Forelimb muscle (tissue), 1 donor: ENCODE measurements at places on chromosomes 11 and 22. TPM values are rescaled to one million over a fixed set of nuclear protein-coding genes. Genes with fewer than 3 reads are reported as not detected.

DNA sequence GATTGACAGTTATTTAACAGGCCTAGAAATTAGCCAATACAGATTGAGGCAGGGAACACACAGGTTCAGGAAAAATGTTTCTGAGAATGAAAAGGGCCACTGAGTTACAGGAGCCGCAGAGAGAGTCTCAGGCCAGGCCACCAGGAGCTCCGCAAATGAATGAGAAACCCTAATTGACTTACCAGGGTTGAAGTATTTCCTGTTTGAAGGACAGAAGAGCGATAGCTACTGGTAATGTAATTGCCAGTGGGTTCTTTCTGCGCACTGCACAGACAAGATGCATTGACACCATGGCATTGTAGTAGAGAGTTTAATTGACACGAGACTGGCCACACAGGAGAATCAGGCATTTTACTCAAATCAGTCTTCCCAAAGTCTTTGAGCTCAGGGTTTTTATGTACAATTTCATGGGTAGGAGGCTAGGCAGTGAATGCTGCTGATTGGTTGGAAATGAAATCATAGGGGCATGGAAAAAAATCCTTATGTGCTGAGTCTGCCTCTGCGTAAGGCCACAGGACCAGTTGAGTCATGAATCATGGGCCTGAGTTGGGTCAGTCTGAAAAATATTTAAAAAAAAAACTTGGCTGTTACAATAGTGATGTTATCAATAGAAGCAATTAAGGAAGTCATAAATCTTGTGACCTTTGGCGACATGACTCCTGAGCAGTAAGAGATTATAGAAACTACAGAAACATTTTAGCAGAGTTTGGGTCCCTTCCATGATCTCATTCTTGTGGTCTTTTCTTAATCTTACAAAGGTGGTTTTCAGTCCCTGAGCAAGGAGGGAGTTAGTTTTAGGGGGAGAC lies 203.8 kb downstream of the CASP12 start:
- no peak for DNase-seq

Gene SMC1B
- 0.11 TPM for polyA plus RNA-seq

DNA sequence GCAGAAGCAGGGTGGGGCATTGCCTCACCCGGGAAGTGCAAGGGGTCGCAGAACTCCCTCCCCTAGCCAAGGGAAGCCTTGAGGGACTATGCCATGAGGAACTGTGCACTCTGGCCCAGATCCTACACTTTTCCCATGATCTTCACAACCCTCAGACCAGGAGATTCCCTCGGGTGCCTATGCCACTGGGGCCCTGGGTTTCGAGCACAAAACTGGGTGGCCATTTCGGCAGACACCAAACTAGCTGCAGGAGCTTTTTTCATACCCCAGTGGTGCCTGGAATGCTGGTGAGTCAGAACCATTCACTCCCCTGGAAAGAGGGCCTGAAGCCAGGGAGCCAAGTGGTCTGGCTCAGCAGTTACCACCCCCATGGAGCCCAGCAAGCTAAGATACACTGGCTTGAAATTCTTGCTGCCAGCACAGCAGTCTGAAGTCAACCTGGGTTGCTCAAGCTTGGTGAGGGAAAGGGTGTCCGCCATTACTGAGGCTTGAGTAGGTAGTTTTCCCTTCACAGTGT lies 573.7 kb upstream of the ANO3 start:
- no peak for DNase-seq

Gene MGAT3
- 3.5 TPM for polyA plus RNA-seq

DNA sequence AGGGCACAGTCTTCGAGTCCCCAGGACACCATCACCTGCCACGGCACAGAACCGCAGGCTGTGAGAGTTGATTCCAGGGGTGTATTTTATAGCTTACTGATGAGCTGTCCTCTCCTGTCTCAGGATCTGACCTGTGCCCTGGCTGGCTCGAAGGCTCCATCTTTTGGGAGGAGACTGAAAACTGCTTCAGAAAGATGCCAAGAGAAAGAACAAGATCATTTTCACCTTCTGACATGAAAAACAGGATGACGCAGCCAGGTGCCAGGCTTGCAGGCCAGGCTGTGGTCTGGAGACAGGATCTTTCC lies 2.2 kb downstream of the MRGPRD start:
- no peak for DNase-seq

Gene PGR
- polyA plus RNA-seq, result not detected

DNA sequence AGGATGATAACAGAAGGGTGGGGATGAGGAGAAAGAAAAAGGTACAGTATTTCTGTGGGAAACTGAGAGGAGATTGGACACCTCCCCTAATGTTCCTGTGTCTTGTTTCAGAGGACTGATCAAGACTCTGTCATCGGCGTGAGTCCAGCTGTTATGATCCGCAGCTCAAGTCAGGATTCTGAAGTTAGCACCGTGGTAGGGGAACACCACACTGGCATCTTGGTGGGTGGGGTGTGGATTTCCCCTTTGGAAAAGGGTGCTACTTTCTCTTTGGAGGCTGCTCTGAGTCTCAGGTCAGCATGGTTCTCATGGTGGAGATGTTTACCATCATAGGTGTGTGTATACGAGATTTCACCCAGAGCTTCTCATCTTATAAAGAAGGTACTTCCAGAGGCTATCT lies 25.5 kb downstream of the MADD start:
- DNase-seq, result no peak

Gene SYT12
- 0.10 TPM for polyA plus RNA-seq

GRCh38 chr11:92556431-92556830 lies 331.8 kb downstream of the FAT3 start:
- peak; percentile 6 for DNase-seq

Gene ELMOD1
- polyA plus RNA-seq, result 3.5 TPM

Gene FBXO3
- 22.9 TPM for polyA plus RNA-seq

GRCh38 chr11:100536979-100537378 lies 150.1 kb upstream of the ARHGAP42 start:
- no peak for DNase-seq

DNA sequence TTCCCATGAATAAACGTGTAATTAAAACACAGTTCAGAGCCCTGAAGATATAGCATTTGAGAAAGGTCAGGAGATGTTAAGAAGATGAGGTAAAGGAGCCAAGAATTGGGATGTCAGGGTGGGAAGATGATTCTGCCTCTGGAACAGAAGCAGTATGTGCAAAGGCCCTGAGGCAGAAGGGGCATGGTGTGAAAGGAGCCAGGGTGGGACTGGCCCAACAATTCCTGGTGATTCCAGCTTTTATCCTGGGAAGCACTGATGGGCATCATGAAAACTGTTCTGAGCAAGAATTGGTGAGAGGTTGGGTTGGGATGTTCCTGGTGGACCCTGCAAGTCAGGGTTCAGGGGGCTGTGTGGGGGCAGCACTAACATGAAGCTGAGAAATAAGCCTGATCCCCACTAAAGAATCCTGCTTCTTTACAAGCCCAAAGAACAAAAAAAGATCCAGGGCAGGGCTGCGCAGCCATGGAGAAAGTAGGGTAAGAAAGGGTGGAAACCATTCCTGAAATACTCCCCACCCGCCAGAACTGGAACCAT lies 2.5 kb upstream of the FXYD6 start:
- DNase-seq, result no peak

DNA sequence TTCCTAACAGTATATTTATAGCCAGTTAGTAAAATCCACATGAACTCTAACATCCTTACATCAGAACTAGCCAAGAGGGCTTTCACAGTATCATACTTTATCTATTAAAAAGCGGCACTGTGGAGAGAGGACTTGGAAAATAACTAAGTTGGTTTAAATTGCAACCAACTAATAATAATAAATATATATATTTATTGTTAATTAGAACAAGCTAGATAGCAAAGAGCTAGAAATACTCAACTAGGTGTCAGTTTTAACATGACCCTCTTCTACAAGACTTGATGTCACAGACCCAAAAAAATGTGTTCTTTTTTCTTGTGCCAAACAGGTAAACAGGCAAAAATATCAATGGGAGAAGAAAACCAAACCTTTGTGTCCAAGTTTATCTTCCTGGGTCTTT lies at the start of gene OR2D3:
Gene OR2D3, plus strand, starts transcription at position 301 of the 400 bp plus-strand sequence. Its CDS starts 0 bp downstream, at position 301.
- DNase-seq, result no peak

Gene TRPM5
- 0.04 TPM for polyA plus RNA-seq

- no peak for DNase-seq
Measured at GRCh38 chr11:70252844-70253243, 17.6 kb upstream of the PPFIA1 start.

- no peak for DNase-seq
Measured at GRCh38 chr11:120303004-120303637, 22.0 kb upstream of the TLCD5 start.

DNA sequence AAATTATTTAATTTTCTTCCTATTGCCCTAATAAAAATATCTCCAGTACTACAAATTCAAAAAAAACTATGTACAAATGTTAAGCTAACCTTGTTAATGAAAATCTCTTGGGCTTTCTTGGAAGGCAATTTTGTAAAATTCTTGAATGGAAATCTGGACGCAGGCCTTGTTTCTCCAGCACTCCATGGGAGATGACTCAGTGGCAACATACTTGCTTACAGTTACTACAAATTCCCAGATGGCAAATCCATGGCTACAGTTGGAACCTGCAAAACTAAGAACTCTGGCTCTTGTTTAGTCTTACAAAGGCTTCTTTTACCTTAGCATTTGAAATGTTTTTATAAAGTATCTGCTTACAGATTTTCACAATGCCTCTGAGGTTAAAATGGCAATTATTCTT lies 725.2 kb downstream of the DLG2 start:
- DNase-seq, result peak; percentile 66

Gene ZNF280B
- 4.2 TPM for polyA plus RNA-seq

DNA sequence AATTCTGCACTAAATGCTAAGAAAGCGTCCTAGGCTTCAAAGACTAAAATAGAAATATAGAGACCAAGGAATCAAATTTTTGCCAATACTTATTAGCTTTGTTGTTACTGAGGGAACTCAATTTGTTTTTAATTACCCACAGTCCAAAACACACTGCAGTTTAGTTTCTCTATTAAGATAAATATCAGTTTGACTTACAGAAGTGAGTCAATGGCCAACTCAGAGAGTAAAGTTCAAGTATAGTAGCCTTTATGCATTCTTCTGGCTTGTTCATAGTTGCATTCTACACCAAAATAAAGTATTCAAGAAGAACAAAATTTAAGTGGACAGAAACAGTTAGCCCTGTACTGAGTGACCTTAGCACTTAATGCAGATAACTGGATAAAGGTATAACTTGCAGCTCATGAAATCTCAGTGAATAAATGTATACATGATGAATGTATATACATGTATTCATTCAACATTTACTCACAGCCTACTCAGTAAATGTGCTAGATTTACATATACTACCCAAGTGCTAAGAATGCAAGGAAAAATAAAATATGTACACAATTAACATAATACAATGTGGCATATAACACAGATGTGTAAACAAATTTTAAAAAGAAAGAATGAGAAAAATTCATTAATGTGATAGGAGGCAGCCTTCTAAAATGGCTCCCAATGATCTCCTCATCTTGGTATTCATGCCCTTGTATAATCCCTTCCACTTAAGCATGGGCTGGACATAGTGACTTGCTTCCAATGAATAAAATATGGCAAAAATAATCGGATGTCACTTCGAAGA lies 9.7 kb upstream of the RNF141 start:
- no peak for DNase-seq

DNA sequence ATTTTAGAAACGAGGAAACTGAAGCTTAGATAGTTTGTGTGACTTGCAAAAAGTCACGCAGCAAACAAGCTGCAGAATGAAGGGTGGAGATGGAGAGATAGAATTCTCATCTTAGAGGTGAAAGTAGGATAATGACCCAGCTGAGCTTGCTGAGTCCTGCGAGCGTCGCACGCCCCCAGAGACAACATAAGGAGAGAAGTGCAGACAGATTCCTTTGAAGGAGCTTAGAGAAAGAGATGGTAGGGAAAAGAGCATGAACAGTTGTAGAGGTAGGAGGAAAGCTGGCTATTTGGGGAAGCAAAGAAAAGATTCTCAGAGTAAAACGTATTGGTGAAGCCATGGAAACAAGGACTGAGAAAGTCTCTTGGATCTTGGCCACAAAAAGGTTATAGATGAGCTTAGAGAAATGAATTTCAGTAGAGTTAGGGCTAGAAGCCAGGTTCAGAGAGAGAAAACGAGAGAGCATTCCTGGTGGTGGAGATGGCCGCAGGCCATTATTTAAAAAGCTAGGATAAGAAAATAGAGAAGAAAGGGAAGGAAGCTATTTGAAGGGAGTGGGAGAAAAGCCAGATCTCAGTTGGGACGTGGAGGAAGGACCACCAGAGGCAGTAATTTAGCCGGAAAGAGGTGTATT lies 44.8 kb downstream of the FAM83F start:
- DNase-seq, result peak; percentile 43

GRCh38 chr22:35539910-35540594 lies 579 bp upstream of the RASD2 start:
- DNase-seq, result no peak

Gene SLC15A3
- 18.2 TPM for polyA plus RNA-seq

Gene FJX1
- polyA plus RNA-seq, result 6.0 TPM

GRCh38 chr22:20624161-20624616 lies 116.8 kb downstream of the MED15 start:
- DNase-seq, result no peak

- no peak for DNase-seq
Measured at GRCh38 chr11:121421149-121421901, 30.8 kb upstream of the SORL1 start.

Gene NRXN2
- polyA plus RNA-seq, result 24.5 TPM

GRCh38 chr11:72710278-72710677 lies 36.1 kb upstream of the PDE2A start:
- no peak for DNase-seq

DNA sequence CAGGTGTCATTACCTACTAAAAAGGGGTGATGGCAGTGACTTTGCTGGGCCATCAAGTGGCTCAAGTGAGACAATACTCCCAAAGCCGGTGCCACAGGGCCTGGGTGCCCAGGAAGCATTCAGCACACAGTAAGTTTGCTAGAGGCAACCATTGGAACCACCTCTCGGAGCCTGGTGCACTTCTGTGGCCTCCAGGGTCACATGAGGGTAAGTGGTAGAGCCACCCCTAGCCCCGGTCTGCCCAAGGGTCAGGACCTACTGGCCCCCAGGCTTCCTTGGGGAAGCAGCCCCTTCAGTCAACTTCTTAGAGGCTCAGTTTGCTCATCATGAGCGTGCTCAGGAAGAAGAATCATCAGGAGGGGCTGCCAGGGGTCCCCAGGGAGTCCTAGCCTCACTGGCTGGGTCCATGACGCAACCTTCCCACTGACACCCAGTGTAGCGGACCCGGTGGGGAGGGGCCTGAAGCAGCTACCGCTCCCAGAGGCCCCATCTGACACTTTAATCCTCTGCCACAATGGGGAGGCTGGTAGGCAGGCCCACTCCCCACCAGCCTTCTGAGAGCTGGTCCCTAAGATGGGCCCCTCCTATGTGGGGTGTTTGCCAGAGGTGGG lies 17.5 kb upstream of the RASL10A start:
- DNase-seq, result no peak

Gene C11orf65
- polyA plus RNA-seq, result 0.70 TPM

- DNase-seq, result no peak
Measured at GRCh38 chr11:44167046-44167445, 71.6 kb downstream of the EXT2 start.

- no peak for DNase-seq
Measured at GRCh38 chr11:72930008-72930407, 115.8 kb downstream of the ATG16L2 start.

Gene OR8G1
- not detected for polyA plus RNA-seq

- DNase-seq, result no peak
Measured at GRCh38 chr22:47139013-47139789, 376.8 kb downstream of the TBC1D22A start.
